ENCODE measurements at places on chromosomes 11 and 22. TPM values are rescaled to one million over a fixed set of nuclear protein-coding genes. Genes with fewer than 3 reads are reported as not detected.

Gene MMP12
- 9.1 TPM for total RNA-seq

Gene HORMAD2
- not detected for total RNA-seq

Gene RABL2B
- total RNA-seq, result 8.0 TPM

Gene PKP3
- 0.12 TPM for total RNA-seq

Gene SDHAF2
- 43.7 TPM for total RNA-seq

Gene GGTLC2
- total RNA-seq, result not detected

Gene XKR3
- total RNA-seq, result not detected

Gene PRODH
- total RNA-seq, result 0.08 TPM

Gene POU2AF2
- total RNA-seq, result not detected

Gene UBE4A
- total RNA-seq, result 26.5 TPM

Gene KCNJ5
- 0.12 TPM for total RNA-seq

Gene KRTAP5-7
- not detected for total RNA-seq

Gene SBF1
- 109 TPM for total RNA-seq

Gene GLYATL2
- not detected for total RNA-seq

Gene POU2AF3
- not detected for total RNA-seq

Gene KRTAP5-8
- total RNA-seq, result not detected

Gene CASP5
- total RNA-seq, result not detected

Gene LRRN4CL
- total RNA-seq, result 0.45 TPM

Gene RBMXL2
- total RNA-seq, result 0.08 TPM

Gene IL18
- total RNA-seq, result 0.08 TPM

Gene LYVE1
- 0.23 TPM for total RNA-seq

Gene MGAT3
- 0.23 TPM for total RNA-seq

Gene TSSK2
- total RNA-seq, result under 0.01 TPM

Gene SCO2
- 1.2 TPM for total RNA-seq

Gene OR52I1
- not detected for total RNA-seq

Gene C11orf91
- not detected for total RNA-seq

Gene SNX15
- 5.9 TPM for total RNA-seq

Gene SIPA1
- total RNA-seq, result 14.0 TPM

Gene QSER1
- total RNA-seq, result 4.7 TPM

Gene CALCB
- not detected for total RNA-seq

Data from smooth muscle cell of the coronary artery (primary cell).